NCI-H1417 treated with DMSO at 0.1 percent for 48 hours (cell line): ENCODE measurements at places on chromosomes 6 and 20.

DNA sequence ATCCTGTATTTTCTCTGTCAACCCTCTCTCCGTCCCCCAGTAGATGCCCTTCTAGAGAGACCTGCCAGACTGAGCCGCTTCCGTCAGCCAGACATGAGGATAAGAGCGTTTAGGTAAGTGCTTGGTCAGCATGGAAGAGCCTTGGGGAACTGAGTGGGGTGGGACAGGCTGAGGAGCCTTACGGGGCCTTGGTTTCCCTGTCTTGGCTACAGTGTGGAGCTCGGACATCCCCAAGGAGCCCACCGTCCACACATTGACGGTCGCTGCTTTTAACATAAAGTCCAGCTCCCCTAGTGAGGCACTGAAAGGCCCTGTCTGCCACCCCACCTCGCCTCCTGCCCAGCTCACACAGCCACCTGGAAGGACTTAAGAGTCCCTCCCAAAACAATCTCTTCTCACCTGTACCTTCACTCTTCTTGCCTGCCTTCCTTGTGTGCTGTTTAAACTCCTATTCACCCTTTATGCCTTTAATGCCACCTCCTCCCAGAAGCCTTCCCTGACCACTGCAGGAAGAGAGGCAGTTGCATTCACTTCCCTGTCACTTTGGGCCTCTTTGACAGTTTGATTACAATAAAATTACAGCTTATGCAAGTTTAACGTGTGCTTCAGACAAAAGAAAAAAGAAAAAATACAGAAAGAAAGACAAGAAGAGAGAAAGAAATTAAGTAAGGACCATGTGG lies 42.3 kb downstream of the PDYN start:
- DNase-seq: no peak

DNA sequence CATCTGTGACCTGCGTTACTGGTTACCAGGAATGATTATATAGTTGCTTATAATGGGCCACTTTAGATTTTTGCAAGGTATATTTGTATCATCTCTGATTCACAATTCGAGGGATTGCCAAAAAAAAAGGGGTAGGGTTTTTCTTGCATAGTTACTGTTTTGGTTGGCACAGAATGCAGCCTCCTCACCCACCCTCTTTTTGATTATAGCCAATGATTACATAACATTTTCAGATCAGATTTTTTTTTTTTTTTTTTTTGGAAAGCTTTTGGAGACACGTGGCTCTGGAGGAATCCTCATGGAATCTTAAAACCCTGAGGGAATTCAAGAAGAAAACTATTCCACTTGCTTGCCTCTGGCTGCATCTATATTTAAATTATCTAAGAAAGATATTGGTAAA lies 53.7 kb downstream of the UST start:
- DNase-seq: no peak

DNA sequence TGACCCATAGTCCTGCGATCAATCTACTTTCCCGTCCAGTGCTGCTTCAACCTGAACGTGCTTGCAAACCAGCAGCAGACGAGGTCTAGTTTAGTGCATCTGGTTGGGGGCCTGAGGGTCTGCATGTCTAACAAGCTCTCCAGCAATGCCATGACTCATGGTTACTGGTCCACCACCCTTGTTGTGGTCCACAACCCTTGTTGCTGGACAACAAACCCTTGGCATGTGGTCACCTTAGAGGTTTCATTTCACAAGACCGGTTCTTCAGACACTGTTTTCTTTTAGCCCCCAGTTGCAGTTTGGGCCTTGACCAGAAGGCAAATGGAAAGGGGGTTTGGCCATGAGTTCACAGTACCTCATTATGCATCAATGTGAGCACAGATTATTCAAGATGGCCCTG lies 424.8 kb downstream of the QKI start:
- DNase-seq: no peak

DNA sequence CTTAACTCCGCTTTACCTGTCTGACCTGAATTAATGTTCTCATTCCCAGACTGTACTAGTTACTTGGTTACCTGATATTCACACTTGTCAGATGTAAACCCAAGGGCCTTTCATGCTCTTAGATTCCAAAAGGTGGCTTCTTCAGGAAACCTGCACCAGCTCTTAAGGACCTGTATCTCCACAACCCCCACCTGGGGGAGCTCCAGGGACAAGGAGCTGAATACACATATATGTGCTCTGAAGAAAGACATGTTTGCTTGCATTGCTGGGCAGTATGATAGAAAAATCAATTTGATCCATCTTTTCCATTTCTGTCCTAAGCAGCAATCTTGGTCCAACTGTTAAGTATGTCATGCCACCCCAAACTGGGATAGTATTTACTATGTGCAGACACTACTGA lies 64.8 kb upstream of the POU3F2 start:
- DNase-seq: no peak

DNA sequence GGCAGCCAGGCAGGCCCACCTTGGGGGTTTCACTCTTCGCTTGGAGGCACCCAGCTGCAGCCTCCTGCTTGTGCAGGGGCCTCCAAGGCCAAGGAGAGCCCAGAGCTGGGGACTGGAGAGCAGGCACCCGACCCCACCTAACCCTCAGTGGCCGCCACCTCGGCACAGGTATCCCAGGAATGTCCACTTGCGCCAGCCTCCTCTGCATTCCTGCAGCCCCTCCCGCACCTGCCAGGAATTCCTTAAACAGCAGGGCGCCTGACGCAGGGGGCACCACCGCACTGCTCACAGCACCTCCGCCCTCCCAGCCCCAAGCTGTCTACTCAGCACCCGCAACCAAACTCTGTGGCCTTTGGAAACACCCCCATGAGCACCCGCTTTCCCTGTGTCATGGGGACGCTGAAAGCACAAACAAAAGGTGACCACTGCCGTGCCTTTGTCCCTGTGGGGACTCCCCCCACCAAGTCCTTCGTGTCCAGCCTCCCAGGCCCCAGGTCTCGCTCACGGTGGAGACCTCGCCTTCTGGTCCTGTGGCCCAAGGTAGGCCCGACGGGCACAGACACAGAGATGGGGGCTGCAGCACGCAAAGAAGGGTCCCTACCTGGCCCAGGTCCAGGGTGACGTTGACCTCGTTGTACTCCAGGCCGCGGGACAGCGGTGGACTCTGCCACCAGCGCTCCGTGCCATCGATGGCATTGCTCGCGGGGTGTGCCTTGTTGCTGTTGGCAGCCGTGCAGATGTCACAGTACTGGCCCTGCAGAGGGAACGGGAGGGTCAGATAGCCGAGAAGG lies 5.1 kb downstream of the LAMA5 start:
- DNase-seq: no peak

- peak; percentile 72 for DNase-seq
These were observed 335.8 kb upstream of the NT5E start for GRCh38 chr6:85113934-85114580.

DNA sequence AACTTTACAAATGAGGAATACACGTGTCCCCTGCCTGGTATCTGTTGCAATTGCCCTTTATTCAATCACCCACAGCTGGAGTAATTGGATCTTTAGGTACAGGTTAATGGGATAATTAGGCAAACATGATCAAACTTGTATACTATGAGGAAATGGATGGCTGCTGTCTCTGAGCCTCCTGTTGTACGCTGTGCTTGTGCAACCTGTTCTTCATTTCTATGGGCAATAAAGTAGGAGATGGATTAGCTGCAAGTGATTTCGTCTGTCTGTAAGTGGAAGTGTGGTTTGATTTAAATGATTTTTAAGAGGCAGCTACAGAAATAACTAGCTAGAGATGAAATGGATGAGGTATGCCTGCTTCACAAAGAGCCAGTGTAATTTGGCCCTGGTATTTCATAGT lies 474.1 kb downstream of the RNF144B start:
- DNase-seq: peak; percentile 80
